ENCODE measurements at places on chromosomes 4 and X. TPM values are rescaled to one million over a fixed set of nuclear protein-coding genes. Genes with fewer than 3 reads are reported as not detected.

POF1B gene
- total RNA-seq: 0.18 TPM

SUPT20HL1 gene
- total RNA-seq: 0.25 TPM

H2BW2 gene
- not detected for total RNA-seq

ADAD1 gene
- total RNA-seq: not detected

NAP1L5 gene
- total RNA-seq: 14.1 TPM

RELL1 gene
- total RNA-seq: 26.1 TPM

SERTM2 gene
- total RNA-seq: not detected

DOCK11 gene
- total RNA-seq: 4.1 TPM

GPRASP1 gene
- total RNA-seq: 61.8 TPM

VCX3A gene
- total RNA-seq: not detected

FDCSP gene
- total RNA-seq: not detected

OTC gene
- total RNA-seq: 0.18 TPM

SSX2 gene
- not detected for total RNA-seq

PASD1 gene
- total RNA-seq: not detected

BMX gene
- 1.3 TPM for total RNA-seq

HELT gene
- total RNA-seq: not detected

SPIN4 gene
- total RNA-seq: 4.5 TPM

GALNTL6 gene
- total RNA-seq: not detected

COPS4 gene
- total RNA-seq: 37.9 TPM

EREG gene
- total RNA-seq: 0.57 TPM

CLDN24 gene
- not detected for total RNA-seq

ALB gene
- not detected for total RNA-seq

RBM47 gene
- 9.1 TPM for total RNA-seq

PFKFB1 gene
- not detected for total RNA-seq

DCAF4L1 gene
- total RNA-seq: not detected

HHIP gene
- total RNA-seq: 0.57 TPM

PJA1 gene
- 53.8 TPM for total RNA-seq

TASL gene
- 0.24 TPM for total RNA-seq

SSX3 gene
- not detected for total RNA-seq

CSAG3 gene
- total RNA-seq: not detected

RPA4 gene
- total RNA-seq: 1.0 TPM

BEX5 gene
- total RNA-seq: 12.7 TPM

PCDH7 gene
- 6.3 TPM for total RNA-seq

F9 gene
- total RNA-seq: 0.20 TPM

AFM gene
- total RNA-seq: not detected

CCKAR gene
- not detected for total RNA-seq

NDNF gene
- total RNA-seq: 55.6 TPM

SPOCK3 gene
- 4.9 TPM for total RNA-seq

RASL11B gene
- 39.8 TPM for total RNA-seq

PPEF2 gene
- total RNA-seq: not detected

TCEAL7 gene
- total RNA-seq: 21.6 TPM

SLC49A3 gene
- total RNA-seq: 2.9 TPM

SMARCA1 gene
- total RNA-seq: 51.6 TPM

HTRA3 gene
- total RNA-seq: 62.3 TPM

UCP1 gene
- total RNA-seq: 0.18 TPM

ADAMTS3 gene
- 3.1 TPM for total RNA-seq

DDX60 gene
- total RNA-seq: 26.0 TPM

ANXA3 gene
- 8.1 TPM for total RNA-seq

USP53 gene
- total RNA-seq: 33.9 TPM

RPL39 gene
- total RNA-seq: 8,735 TPM

FMR1 gene
- 48.8 TPM for total RNA-seq

CASP3 gene
- 10.4 TPM for total RNA-seq

PNMA5 gene
- total RNA-seq: not detected

RLIM gene
- 40.6 TPM for total RNA-seq

SPANXC gene
- total RNA-seq: not detected

UGT2B28 gene
- total RNA-seq: not detected

EXOC1L gene
- not detected for total RNA-seq

MAGEB4 gene
- not detected for total RNA-seq
